ENCODE measurements at places on chromosomes 3 and 15.
A peak's percentile ranks its signal among the peaks of the same experiment; 100 is the strongest.

GRCh38 chr3:151460228-151460627, 633 bp downstream of the IGSF10 start:
- no peak for DNase-seq

DNA sequence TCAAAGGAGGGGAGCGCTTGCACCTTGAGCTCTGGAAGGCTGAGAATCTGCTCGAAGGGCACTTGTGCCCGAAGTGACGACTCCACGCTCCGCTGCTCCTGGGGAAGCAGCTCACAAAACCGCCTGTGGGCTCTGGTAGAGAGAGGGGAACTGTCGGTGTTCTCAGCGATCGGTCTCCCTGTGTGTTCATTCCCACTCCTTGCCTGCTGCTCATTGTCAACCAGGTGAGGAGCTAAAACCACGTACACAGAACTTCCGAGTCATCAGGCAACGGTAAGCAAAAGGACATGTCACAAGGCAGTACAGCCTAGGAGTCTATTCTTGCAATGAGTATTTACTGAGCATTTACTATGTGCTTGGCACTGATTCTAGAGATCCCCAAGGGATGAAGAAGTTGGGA, 1.5 kb downstream of the CIB1 start:
- DNase-seq = no peak

- no peak for DNase-seq
Observed at GRCh38 chr15:57503051-57503702, 88.5 kb upstream of the MYZAP start.

DNA sequence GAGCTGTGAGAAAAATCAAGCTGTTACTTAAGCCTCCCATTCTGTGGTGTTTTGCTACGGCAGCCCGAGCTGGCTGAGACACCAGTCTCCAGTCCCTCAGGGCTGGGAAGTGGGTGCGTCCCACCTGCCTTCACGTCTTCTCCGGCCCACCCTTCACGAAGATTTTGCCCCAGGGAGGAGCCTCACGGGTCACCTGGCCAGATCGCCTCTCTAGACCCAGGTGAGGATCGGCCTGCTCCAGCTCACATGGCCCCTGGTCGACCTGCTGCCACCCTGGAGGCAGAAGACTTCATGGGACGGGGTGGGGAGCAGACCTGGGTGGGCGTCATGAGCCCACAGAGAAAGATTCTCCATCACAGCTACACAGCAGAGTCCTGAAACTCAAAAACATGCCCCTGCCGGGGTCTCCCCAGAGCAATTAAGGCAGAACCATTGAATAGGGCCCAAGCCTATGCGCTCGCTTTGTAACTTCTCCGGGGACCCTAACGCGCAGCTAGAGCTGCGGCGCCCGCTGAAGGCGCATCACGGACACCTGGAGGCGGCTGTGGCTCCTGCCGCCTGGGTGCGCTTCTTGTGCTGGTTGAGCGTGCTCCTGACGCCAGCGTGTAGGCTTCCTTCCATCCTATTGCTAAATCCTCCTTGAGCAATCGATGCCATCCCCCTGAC, 92.6 kb upstream of the ALDH1A3 start:
- DNase-seq = no peak

DNA sequence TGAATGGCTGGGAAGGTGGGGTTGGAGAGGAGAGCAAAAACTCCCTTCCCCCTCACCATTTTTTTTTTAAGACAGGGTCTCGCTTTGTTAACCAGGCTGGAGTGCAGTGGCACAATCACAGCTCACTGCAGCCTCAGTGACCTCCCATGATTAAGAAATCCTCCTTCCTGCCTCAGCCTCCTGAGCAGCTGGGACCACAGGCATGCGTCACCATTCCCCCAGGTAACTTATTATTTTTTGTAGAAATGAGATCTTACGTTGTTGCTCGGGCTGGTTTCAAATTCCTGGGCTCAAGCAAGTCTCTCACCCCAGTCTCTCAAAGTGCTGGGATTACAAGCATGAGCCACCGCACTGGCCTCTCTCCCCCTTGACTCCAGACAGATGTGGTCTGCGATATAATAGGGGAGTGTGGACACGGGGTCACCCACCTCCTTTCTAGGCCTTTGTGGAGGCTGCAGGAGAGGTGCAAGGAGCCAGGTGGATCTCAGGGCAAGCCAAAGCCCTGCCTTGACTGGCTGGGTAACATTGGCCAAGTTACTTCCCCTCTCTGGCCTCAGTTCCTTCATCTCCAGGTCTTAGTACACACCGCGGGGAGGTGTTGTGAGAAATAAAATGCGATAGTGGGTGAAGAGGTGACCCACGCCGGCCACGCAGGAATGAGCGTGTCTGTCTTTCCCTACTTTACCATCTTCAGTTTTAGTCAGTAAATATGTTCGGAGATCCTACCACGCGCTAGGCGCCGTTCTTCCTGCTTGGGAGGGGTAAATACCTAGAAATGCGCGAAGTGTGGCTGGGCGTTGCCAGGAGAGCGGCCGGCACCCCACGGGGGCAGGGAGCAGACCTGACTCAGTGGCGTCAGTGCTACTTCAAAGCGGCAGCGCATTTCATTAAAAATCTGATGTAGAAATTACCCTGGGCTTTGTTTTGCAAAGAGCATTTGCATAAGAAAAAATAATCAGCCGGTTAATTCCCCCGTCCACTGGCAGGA, 20.2 kb upstream of the CORO2B start:
- no peak for DNase-seq

- peak; percentile 97 for DNase-seq
Observed at GRCh38 chr3:49723628-49724551, at the start of gene GMPPB. TSS of gene GMPPB (minus strand) at chr3:49723951. CDS start at chr3:49723726, 225 bp downstream.

- DNase-seq = no peak
Observed at GRCh38 chr15:96138985-96139384, 191.5 kb upstream of the NR2F2 start.

GRCh38 chr3:164375538-164375937, 702.8 kb downstream of the SI start:
- no peak for DNase-seq

DNA sequence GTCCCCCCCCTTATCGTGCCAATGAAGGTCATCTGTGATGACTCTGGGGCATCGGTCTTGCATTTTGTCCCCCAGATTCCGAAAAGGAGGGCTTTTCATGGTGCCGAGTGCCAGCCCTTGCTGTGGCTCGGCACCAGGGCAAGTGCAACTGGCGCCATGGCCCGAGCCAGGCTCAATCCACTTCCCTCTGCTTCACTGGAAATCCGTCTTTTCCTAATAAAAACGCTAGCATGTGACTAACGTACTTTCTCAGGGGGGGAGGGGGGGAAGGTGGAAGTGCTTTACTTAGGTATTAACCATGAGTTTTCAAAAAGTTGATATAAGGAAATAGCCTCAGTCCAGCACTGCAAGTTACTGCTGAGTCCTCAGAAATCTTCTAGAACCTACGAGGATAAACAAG, 20.5 kb downstream of the TRPM1 start:
- DNase-seq = no peak

DNA sequence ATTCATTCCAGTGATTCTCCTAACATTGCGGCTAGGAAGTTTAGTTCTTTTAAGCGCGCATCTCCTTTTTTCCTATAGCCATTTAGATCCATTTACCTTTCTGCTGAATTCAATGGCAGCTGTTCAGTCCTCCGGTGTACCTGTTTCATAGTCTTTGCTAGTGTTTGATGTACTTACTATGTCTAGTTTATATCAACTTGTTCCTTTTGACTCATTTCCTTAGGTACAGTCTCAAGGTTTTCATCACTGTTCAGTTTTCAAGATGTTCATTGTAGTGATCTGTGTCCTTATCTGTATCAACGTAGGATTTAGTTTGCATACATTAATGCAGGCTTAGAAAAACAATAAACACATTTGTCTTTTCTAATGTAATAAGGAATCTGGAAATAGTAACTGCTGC, 59.0 kb upstream of the MBNL1 start:
- no peak for DNase-seq

GRCh38 chr3:22117751-22118346, 366.8 kb upstream of the ZNF385D start:
- no peak for DNase-seq

GRCh38 chr3:1908651-1909445, 189.8 kb upstream of the CNTN4 start:
- DNase-seq = no peak

DNA sequence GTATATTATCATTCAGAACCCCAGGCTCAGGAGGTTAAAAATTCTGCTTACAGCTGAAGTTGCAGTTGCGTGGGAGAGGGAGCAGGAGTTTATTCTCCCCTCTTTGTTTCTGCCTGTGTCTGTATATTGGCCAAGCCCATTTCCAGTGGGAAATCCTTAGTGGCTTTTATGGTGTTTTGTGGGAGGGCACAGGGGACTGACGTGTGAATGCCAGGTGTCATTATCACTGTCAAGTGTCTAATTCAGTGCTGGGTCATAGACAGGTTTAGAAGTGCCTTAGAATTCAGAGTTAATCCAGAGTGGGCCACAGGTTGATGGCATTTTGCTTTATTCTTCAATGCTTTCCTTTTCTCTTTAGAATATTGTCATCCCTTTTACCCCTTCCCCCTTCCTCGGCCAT, 33.4 kb downstream of the SLCO3A1 start:
- DNase-seq = no peak

DNA sequence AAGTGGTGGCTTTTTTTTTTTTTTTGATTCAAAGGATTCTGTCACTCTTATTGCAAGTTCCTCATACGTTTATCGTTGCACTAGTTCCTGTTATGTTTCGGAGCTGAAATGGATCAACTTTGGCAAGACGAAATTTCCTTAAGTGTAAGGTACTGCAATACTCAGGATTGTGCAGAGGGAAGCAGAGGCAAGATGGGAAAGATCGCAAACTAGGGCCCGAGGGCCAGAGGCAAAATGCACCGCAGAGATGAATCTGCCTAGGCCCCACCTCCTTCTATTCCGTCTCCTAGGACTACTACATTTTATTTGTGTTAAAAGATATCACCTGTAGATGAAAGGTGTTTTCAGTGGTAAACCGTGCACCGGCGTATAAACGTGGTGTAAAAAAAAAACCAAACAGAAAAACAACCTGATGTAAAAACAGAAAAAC, 331 bp downstream of the RNU6-1 start:
- DNase-seq = no peak

DNA sequence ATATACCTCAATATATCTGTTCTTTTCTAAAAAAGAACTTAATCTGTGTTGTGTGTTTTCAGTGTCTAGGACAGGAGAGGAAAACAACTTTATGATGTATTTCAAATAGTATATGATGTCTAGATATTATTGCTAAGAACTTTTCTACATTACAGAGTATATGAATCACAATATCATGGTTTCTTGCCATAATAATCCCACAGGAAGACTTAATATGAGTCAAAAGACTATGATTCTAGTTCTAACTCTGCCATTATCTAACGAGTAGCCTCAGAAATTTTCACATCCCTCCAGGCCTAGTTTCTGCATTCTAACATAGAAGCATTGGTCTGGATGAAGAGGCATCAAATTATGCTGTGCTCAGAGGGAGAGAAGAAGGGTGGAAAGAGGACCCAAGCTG, 107.7 kb upstream of the SPRED1 start:
- no peak for DNase-seq

DNA sequence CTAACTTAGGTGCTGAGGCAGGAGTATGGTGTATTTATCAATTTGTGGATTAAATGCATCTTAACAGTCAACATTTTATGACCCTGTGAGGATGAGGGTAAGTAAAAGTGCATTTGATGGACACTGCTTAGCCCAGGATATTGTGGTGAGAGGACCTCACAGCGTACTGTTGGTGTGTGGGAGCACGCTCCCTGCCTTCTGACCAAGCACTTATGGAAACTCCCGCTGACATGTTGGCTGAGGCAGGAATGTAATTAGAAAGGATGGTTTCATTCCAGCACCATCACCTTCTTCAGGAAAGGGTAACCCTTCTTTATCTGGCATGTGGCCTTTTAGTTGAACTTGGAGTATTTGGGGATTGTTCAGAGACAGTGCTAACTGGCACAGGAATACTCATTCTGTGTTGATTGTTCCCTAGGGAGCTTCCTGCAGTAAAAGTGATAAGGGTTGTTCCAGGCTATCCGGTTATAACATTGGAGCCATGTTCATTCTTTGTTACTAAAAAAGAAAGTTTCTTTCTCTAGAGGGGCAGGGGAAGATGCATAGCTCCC, 11.7 kb upstream of the FSTL1 start:
- no peak for DNase-seq

GRCh38 chr15:33309602-33310276, 1.0 kb upstream of the RYR3 start:
- no peak for DNase-seq

- no peak for DNase-seq
Observed at GRCh38 chr3:172751175-172751704, 714 bp downstream of the ECT2 start.

DNA sequence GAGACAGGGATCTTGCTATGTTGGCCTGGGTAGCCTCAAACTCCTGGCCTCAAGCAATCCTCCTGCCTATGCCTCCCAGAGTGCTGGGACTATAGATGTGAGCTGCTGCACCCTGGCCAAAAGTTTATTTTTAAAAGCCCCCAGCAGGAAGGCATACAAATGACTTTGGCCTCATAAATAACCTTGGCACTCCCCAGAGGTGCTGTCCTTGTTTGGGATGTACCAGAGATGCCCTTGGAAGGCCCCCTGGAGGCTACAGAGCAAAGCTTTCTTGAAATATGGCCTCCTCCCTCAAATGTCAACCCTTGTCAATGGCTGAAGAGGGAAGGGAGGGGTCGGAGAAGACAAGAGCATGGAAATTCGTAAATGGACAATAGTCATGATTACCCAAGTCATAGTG, 14.0 kb upstream of the RTP3 start:
- DNase-seq = no peak

Measured in substantia nigra (tissue), 51 donors.